ENCODE measurements at places on chromosomes 13 and 19.

DNA sequence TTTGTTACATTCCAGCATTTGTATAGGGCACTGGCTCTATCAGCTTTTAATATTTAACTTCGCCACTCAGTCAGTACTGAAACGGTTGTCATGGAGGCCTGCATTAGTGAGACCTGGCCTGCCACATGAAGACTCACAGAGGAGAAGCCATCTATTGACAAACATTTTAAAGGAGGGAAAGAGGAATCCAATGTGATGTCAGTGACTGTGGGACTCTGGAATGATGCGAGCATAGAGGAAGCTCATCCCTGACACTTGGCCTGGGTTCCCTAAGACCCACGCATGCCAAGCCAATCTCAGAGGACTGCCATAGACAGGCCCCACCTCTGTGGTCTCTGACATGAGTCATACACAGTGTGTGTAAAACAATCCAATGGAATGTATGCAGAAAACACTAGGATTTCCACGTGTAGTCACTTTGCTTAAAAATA, 7.9 kb upstream of the DPY19L3 start:
- DNase-seq = peak; percentile 90

- no peak for DNase-seq
Observed at GRCh38 chr19:34504273-34504808, 22.8 kb downstream of the WTIP start.

- DNase-seq = no peak
Observed at GRCh38 chr13:73336773-73337172, 278.0 kb downstream of the KLF5 start.

GRCh38 chr13:96141032-96141431, 51.1 kb downstream of the HS6ST3 start:
- peak; percentile 48 for DNase-seq

DNA sequence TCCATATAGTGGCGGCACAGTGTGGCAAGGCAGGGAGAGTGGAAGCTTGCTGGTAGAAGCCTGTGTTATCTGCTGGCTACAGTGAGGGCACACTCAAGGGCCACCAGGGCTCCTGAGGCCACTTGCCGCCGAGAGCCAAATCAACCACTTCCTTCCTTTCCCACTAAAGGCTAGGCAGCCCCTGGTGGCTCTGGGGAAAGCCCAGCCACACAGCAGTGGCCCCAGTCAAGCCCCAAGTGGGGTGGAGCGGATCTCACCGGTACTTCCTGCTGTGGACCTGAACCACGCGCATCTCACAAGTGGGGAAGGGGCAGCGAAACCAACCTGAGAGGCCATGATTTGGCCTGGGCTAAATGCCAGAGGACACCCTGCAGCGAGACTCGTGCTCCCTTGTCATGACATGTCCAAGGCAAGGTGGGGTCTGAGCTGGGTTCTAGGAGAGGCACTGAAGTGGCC, 21.9 kb upstream of the SLC35E1 start:
- DNase-seq = no peak

DNA sequence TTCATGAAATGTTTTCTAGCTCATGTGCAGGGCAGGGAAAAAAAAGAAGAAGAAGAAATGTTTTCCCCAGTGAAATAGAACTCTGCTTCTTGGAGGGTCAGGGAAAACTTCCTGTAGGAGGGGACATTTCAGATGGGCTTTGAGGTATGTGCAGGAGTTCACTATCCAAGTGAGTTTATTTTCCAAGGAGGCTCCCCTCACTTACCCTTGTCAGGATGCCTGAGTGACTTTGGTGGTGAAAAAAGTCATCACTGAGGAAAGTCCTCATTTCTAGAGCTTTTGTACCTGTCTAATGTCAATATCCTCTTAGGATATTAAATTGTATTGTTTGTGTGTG, 656 bp upstream of the C3 start:
- DNase-seq = no peak

DNA sequence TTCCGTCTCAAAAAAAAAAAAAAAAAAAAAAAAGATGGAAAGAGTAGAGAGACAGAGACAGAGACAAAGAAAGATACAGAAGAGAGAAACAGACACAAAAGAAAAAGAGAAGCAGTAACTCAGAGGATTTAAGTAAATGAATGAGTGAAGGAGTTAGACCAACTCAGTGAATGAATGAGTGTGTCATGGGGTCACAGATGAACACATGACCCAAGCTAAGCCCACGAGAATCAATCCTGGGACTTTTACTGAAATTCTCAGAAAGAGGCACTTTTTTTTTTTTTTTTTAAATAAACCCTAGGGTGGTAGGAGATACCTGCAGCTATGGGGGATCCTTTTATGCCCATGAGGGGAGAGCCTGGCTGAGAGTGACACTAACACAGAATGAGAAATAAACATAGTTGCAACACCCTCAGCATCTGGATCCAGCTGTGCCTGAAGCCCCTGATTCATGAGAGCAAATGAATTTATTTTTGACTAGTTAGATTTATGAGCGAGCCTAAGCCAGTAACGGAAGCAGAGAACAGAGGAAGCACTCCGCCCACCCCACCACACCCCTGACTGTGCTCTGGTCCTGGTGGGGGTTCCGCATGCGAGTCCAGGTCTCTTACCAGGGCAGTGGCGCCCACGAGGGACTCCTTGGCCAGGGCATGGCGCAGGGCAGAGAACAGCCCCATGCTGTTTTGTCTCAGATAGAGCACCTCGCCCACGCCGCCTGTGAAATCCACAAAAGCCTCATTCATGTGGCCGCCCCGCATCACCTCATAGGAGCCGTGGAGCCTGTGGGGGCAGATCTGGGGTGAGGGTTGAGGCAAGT, 4.6 kb downstream of the CAPN12 start:
- DNase-seq = no peak

GRCh38 chr13:76210262-76210661, 574.1 kb downstream of the LMO7 start:
- DNase-seq = peak; percentile 40

DNA sequence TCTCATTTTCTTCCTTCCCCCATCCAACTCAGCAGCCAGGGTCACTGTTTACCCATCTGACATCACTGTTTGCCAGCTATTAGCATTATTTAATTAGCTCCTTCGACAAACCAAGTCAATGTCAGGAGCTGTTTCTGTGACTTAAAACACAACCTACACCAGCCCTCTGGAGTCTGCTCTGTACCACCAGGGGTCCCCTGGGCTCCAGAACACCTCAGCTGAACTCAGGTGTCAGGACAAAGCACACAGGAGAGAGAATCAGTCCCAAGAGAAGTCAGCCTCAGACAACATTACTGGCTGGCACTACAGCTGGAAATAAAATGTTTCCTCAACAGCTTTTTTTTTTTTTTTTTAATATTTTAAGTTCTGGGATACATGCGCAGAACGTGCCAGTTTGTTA, 45.1 kb downstream of the DCLK1 start:
- DNase-seq = no peak

- peak; percentile 93 for DNase-seq
Observed at GRCh38 chr19:11380653-11381537, 3.2 kb downstream of the EPOR start.

- DNase-seq = peak; percentile 5
Observed at GRCh38 chr13:48492096-48492440, 40.8 kb downstream of the RCBTB2 start.

Data from fibroblast of mammary gland (primary cell).